ENCODE measurements at places on chromosomes 11 and 22.

DNA sequence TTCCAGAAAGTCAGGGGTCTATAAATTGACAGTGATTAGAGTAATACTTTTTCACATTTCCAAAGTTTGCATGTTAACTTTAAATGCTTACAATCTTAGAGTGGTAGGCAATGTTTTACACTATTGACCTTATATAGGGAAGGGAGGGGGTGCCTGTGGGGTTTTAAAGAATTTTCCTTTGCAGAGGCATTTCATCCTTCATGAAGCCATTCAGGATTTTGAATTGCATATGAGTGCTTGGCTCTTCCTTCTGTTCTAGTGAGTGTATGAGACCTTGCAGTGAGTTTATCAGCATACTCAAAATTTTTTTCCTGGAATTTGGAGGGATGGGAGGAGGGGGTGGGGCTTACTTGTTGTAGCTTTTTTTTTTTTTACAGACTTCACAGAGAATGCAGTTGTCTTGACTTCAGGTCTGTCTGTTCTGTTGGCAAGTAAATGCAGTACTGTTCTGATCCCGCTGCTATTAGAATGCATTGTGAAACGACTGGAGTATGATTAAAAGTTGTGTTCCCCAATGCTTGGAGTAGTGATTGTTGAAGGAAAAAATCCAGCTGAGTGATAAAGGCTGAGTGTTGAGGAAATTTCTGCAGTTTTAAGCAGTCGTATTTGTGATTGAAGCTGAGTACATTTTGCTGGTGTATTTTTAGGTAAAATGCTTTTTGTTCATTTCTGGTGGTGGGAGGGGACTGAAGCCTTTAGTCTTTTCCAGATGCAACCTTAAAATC lies 5.3 kb downstream of the MALAT1 start:
- DNase-seq: no peak

- DNase-seq: no peak
These were observed 42.9 kb downstream of the MICAL3 start for GRCh38 chr22:17981497-17981896.

DNA sequence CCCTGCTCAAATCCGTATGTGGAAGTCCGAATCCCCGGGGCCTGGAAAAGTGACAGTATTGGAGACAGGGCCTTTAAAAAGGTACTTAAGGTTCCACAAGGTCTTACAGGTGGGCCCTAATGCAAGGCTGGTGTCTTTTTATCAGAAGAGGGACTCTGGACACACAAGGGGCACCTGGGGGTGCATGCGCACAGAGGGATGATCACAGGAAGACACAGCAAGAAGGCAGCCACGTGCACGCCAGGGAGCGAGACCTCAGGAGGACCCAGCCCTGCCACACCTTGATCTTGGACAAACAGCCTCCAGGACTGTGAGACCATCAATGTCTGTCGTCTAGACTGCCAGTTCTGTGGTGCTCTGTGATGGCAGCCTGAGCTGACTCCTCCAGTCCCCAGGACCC lies 96.5 kb downstream of the SHANK2 start:
- DNase-seq: no peak

GRCh38 chr11:12757416-12757815 lies 83.2 kb downstream of the TEAD1 start:
- DNase-seq: no peak

DNA sequence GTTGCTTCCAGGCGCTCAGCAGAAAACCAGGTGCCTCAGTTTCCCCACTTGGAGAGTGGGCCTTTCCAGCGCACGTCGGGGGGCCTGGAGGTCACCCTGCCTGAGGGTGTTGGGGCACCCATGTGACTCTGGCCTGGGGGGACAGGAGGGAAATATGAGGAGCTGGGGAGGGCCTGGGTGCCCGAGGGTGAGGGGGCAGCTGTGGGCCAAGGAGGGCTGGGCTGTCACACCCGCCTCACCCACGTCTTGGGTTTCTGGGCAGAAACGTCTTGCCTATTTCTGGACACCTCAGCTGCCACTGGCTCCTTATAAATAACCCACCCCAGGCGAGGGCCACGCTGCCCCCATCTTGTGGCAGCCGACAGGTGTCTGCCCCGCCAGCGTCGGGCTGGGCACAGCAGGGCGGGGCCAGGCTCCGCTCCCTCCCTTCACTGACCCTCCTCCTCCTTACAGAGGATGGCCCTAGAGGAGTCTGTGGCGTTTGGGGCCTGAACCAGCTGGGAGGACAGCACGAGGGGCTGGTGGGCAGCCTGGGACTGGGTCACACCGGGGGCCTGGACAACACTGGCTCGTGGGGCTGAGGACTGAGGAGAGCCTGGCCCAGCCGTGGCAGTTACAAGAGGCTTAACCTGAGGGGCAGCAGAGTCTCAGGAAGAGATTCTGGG lies 1.5 kb downstream of the TNNT3 start:
- no peak for DNase-seq

DNA sequence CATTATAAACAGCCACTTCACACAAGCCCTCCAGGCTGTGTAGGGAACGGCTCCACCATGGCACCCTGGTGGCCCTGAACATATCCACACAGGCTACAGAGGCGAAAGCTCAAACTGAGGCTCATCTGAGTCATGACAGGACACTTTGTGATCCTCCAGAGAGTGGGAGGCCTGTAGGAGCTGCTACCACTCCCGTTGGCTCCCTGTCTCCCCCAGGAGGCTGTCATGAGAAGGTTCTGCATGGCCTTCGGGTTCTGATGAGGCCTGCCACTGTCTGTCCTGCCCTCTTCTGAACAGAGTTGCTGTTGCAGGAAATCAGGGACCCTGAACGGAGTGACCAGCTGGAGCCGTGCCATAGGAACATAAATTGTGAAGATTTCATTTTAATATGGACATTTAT lies 23.8 kb upstream of the ALDH3B2 start:
- DNase-seq: no peak

DNA sequence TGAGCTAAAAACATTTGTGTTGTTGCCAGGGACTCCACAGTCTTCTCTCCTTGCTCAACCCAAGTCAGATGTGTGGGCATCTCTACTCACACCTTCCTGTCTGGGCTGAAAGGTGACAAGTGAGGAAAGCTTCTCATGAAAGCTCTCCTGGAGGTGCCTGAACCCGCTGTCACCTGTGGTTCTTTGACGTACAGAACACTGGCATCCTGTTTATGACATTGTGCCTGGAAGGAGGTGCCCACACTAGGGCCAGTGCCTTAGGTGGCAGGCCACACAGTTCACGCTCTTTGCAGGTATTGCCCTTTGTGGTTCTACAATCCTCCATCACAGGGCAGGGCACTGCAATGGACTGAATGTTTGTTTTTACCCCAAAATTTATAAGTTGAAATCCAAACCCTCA lies 108.5 kb downstream of the CD44 start:
- no peak for DNase-seq

DNA sequence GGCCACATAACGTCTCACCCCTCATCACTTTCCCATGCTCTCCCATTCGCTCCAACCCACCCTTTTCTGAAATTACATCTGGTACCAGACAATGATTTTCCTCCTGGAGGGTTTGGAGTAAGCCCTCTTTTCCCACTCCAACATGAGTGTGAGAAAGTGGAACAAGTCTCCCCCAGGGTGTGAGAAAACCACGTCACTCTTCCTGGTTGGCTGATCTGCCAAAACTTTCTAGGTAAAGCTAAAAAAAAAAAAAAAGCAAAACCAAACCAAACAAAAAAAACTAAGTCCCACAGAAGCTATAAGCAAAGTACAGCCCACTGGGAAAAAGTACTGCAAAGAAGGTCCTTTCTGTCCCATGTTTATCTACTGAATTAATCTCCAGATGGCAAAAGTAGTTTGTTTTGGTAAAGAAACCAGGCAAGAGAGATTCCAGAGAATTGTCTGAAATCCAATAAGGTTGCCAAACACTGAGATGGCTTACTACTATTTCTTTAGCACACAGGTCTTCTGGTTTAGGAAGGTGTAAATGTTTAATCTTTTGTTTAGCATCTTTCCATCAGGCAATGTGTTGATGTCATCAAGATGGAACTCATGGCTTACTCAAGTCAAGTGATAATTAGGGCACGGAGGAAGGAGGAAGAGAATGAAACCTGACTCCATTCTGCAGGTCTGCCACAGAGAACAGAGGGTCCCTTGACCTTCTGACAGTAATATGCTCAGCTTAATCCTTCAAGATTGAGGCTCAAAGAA lies 395.6 kb downstream of the LARGE1 start:
- no peak for DNase-seq

- no peak for DNase-seq
These were observed 177.3 kb upstream of the SORL1-AS1 start for GRCh38 chr11:121630041-121630440.

- DNase-seq: no peak
These were observed 30.7 kb downstream of the WEE1 start for GRCh38 chr11:9604134-9604533.

GRCh38 chr22:32985899-32986765 lies 72.0 kb downstream of the SYN3 start:
- peak; percentile 74 for DNase-seq

DNA sequence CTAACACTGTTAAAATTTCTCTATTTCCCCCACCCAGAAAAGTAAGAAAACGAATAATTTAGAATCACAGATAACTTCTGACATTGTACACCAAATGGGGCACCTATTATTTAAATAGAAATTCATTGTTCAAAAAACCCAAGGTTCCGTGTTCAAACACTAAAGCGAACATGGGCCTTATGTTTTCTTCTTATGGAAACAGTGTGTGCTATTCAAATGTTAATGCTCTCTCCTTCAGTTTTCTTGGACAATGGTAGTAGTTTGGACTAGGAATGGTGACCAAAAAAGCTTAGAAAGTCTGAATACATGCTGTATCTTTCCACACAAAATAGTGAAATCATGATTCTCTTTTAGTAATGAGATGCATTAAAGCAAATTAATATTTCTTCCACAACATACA lies 33.7 kb downstream of the VSIG10L2 start:
- no peak for DNase-seq

DNA sequence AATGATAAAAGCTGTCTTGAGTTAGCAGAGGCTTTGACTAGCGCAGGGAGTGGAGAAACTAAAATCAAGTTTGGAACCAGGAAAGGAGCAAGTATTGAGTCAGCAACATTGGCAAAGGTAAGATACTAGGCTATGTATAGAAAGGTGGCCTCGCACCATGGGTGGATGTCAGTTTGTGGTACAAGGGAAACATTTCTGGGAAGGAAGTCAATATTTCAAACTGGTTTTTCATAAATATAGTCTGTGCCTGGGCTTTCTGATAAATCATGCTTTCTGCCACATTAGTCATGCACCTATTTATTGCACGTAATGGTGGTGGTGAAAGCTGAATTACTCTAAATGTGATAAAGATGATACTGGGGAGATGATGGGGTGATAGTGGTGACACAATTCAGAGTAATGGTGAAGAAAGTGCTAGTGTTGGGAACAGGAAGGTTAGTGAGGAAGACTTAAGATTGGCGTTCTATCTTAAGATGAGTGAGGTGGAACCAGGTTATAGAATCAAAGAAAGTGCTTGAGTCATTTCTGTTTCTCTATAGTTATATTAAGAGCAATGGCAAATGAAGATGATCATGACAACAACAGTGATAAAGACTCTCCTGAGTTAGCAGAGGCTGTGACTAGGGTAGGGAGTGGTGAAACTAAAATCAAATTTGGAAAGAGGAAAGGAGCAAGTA lies 729.0 kb downstream of the FAM181B start:
- DNase-seq: no peak

GRCh38 chr11:45110562-45110961 lies 35.9 kb upstream of the PRDM11 start:
- DNase-seq: peak; percentile 37

DNA sequence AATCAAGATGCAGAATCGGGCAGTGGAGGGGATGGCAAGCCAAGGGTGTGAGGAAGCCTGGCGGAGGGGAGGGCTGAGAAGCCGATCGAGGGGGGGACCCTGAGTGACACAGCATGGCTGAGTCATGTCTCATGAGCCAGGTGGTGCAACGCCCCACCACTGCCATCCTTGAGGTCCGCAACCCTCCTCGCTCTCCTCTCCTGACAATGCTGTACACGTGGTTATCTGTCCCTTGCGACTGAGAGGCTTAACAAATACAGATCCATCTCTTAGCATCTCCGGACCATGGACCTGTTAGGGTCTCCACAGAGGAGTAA lies 14.2 kb downstream of the SLC22A12 start:
- DNase-seq: no peak

- DNase-seq: no peak
These were observed 334.7 kb upstream of the NARS2 start for GRCh38 chr11:78909386-78909785.

DNA sequence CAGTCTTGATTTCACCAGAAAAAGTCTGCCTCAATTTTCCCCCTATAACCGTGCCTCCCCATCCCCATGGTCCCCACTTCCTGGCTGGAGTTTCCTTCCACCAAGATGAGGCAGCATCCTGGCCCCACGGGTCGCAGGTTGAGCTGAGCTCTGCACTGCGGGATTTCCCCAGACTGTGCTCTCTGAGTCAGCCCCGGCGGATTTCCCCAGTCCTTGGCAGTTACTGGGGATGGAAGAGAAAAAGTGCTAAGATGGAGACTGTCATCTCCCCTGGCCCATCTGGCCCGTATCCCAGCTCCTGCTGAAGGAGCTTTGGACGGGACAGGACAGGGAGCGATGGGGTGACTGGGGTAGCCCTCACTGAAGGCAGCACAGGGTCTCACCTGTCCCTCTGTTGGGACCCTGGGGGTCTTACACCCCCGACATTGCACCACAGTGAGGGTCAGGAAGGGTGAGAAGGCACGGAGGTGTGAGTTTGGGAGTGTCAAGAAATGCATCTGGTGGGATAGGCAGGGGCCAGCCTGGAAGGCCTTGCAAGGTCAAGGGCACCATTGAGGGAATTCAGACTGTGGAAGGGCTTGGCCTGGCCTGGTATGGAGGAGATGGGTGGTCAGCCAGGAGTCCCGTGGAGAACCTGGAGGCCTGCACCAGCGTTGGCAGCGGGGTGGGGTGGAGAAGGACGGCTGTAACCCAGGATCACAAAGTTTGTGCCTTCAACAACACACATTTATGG lies 36.5 kb downstream of the NADSYN1 start:
- DNase-seq: no peak

GRCh38 chr22:43293655-43294392 lies 49.3 kb downstream of the SCUBE1 start:
- no peak for DNase-seq

DNA sequence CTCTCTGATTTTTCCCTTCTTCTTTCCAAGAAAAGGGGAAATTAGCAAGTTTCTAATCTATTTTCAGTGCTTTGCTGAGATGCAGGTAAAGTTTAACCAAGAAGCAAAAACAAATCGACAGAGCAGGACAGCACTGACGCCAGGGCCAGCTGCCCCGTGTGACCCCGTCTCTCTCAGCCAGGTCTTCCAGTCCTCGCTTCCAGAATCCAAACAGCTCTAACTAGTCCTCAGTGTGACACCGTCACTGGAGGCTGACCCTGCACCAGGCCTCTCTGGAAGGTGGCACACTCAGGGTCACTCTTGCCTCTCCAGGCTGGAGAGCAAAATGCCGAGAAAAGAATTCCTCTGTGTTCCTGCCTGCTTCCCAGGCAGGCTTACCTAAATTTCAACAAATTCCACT lies 44.8 kb downstream of the SHANK2 start:
- DNase-seq: peak; percentile 66

Data from thyroid gland (tissue), 4 donors.